Motor neuron (in vitro differentiated cells): ENCODE measurements at places on chromosomes 6 and 20.

GRCh38 chr6:139882977-139883728 is 508.7 kb upstream of the CITED2 start:
- no peak for ATAC-seq

DNA sequence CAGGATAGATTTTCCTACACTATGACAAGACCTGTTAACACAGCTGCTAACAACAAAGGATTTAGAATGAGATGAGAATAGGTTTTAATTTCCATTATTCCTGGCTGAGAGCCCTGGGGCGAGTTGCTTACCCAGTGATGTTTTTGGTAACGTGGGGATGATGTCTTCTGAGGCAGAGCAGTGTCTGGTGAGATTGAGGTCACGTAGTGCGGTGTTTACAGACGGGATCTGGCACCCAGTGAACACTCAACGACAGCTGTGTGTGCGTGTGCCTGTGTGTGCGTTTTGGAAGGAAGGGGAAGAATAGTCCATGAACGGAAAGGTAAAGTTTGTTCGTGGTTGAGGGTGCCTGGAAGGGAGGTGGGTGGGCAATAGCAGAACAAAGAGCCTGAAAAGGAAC is 384.7 kb downstream of the C6orf118 start:
- no peak for ATAC-seq

- ATAC-seq: no peak
Observed at GRCh38 chr6:135904666-135905065, 53.2 kb downstream of the PDE7B start.

DNA sequence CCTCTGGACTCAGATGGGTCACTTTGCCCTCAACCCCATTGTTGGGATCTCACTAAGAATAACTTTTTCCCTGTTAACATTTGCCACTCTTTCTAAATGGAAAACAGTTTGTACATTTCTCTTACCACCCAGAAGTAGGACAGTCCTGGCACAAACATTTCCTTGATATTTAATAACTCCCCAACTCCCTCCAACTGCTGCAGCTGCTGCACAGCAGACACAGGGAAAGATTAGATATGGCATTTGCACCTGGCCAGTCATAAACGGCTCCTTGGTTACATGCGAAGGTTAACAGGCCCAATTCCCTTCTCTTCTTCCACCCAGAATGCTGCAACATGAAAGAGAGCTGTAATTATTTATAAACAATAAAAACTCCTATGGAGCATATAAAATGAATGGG is 55.9 kb upstream of the SOX4 start:
- no peak for ATAC-seq

- no peak for ATAC-seq
Observed at GRCh38 chr6:140977403-140977802, 1155.3 kb upstream of the GJE1 start.

GRCh38 chr20:59627298-59627697 is 23.0 kb downstream of the PHACTR3 start:
- ATAC-seq: no peak

GRCh38 chr20:15703171-15703911 is 869.9 kb downstream of the KIF16B start:
- no peak for ATAC-seq

- no peak for ATAC-seq
Observed at GRCh38 chr20:58421497-58421850, 32.4 kb downstream of the VAPB start.

DNA sequence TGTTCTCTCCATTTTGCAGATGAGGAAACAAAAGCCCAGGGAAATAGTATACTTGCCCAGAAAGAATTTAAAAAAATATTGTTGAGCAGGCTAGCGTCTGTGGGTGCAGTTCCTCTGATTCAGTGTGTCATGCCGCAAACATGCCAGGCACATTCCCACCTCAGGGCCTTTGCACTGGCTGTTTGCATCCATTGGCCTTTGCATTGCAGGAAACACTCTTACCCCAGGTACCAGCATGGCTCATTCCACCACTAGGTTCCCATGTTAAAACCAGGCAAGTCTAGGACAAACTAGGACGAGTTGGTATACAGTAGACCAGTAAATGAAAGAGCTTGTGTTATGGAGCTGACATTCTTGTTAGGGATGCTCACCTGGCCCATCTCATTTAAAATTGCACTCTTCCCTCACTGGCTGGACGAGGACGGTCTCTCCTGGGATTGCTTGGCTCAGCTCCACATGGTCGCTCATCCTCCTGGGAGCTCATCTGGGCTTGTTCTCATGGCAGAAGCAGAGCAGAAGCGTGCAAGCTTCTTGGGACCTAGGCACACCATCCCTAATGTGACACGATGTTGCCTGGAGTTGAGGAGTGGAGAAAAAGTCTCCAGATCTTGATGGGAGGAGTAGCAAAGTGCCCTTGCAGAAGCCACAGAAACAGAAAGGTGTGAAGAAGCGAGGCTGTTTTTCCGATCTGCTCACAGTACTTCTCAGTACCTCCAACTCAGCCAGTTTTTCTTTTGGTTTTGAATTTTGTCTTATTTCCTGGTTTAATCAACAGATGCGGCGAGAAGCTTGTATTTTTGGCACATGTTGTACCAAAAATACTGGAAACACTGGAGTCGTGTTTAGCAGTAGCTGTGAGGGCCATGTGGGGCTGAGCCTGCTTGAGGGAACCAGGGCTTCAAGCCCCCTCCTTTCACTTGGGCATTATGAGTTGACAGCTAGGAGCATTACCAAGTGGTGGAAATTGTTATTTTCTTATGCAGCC is 13.9 kb downstream of the ZNF831 start:
- no peak for ATAC-seq
